ENCODE measurements at places on chromosomes 11 and 22. TPM values are rescaled to one million over a fixed set of nuclear protein-coding genes. Genes with fewer than 3 reads are reported as not detected.

CCDC90B gene
- 21.2 TPM for total RNA-seq

CLMP gene
- 18.1 TPM for total RNA-seq

TOLLIP gene
- total RNA-seq, result 103 TPM

C2CD3 gene
- total RNA-seq, result 41.3 TPM

SLN gene
- not detected for total RNA-seq

RRM1 gene
- 145 TPM for total RNA-seq

BCO2 gene
- total RNA-seq, result 3.0 TPM

PHLDB1 gene
- total RNA-seq, result 48.7 TPM

SAA4 gene
- not detected for total RNA-seq

PTH gene
- not detected for total RNA-seq

BLID gene
- total RNA-seq, result not detected

SLC22A25 gene
- not detected for total RNA-seq

TMEM132A gene
- total RNA-seq, result 9.6 TPM

RAB39A gene
- 0.34 TPM for total RNA-seq

DTX4 gene
- total RNA-seq, result 8.7 TPM

- no peak for DNase-seq
These were observed 18.6 kb upstream of the FGF3 start for GRCh38 chr11:69837791-69838190.

- DNase-seq, result no peak
These were observed 23.4 kb downstream of the TPBGL start for GRCh38 chr11:75263944-75264349.

DNA sequence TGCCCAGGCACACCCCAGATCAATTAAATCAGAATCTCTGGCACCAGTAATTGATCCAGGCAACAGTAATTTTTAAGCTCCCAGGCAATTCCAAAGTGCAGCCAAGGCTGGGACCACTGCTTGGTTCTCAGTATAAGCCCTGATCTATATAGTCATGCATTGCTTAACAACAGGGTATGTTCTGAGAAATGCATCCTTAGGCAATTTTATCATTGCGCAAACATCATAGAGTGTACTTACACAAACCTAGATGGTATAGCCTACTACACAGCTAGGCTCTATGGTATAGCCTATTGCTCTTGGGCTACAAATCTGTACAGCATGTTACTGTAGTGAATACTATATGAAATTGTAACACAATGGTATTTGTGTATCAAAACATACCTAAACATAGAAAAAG lies 651 bp upstream of the C11orf42 start:
- no peak for DNase-seq

DNA sequence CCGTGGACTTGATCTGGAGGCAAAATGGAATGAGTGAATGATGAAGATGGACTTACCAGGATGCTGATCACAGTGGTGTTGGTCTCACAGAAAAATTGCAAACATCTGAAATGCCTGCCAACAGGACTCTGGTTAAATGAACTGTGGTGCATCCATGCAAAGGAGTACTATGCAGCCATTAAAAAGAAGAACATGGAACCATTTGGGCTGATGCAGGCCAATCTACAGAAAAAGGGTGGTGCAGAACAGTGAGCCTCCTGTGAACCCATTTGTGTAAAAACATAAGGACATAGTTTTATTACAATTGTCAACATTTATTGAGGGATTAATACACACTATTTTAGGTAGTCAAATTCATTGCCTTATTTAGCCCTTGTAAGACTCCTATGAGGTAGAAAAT lies 111.9 kb downstream of the MN1 start:
- no peak for DNase-seq

DNA sequence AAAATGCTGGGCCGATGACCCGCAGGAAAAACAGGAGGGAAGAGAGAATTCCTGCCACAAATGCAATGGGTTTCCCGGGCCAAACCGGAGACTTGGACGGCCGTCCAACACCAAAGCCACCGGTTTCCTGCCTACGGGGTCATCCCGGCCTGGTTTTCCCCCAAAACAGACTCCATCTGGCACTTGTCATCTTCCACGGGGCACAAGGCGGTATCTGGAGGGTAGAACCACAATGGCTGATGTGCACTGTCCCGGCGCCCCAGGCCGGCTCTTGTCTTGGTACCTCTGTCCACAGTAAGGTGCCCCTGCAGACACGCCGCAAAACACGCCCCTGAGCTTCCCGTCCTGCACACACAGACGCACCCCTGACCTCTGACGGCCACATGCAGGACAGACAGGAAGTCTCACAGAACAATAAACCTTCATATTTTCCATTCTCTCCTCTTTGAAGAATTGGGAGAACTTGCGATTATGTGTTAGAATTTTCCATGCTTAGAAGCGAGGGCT lies 20.1 kb downstream of the CELSR1 start:
- peak; percentile 63 for DNase-seq

DNA sequence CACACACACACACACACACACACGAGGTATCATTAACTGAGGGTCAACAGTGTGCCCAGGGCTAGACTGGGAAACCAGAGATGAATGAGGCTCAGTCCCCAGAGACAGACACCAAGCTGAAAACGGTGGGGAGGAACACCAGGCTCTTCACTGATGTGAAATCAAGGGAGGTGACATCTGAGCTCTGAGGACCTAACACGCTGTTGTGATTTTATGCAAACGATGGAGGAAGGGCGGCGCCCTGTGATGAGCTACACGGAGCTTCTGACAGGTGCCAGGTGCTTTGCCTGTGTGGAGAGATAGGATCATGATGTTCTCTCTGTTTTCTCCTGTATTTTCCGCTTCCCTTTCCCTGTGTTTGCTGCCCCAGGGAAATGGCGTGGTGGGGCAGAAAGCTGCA lies 6.5 kb upstream of the CYB5R3 start:
- no peak for DNase-seq

DNA sequence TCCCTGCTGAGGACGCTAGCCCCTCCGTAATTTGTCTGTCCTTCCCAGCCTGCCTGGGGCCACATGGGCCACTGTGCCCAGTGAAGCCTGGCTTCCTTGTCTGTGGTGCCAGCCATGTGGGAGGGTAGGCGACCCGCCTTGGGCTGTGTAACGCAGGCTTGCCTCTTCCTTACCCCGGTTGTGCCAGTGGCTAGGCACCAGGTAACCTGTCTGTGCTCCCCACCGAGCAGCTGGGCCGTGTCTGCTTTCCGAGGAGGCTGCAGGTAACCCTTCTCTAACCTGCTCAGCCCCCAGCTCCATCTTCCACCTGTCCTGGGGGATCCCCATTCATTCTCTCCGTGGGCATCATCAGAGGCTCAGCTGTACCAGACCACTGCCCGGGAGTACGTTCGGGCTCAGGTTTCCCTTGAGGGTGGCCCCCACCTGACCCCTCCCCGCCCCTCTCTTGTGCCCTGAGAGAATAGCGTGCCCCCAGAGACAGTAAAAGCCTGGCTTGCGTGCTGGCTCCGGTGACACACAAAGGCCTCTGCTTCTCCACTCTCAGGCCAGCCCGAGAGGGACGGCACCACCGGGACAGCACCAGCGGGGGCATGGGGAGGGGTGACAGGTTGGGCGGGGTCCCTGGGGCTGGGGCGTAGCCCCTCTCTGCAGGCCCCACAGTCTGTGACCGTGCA lies 79.1 kb downstream of the CDKN1C start:
- peak; percentile 76 for DNase-seq

GRCh38 chr11:79940165-79940564 lies 499.3 kb upstream of the TENM4 start:
- DNase-seq, result no peak

GRCh38 chr11:10979529-10979928 lies 121.7 kb upstream of the ZBED5 start:
- no peak for DNase-seq

DNA sequence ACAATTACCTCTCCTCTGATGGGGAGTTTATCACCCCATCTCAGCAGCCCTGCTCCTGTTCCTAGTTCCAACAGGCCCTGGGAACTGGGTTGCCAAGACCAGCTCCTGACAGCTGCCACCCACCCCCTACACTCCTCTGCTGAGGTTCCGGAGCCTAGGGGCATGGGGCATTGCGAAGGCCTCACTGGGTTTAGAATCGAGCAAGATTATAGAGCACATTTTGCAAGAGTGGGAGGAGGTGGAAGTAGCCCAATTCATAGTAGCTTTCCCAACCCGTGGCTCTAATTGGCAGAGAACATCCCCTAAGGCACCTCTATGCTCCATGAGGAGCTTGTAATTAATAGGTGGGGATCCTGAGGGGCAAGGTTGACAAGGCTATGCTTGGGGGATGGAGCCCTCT lies 23.0 kb downstream of the MYEOV start:
- DNase-seq, result no peak

GRCh38 chr11:27696961-27697360 lies 3.3 kb downstream of the BDNF start:
- no peak for DNase-seq

DNA sequence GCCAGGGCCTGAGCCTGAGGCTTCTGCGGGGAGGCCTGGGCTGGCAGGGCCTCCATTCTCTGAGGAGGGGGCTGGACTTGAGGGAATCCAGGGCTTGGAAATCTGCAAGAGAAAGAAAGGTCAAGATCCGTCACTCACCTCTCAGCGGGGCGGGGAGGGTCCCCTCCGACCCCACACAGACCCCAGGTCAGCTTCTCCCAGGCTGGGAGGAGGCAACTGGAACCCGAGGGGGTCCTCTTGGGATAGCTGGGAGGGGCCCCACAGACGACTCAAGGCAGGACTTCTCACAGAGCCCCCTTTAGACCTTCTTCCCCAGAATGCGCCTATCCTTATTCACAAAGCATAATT lies 11.0 kb downstream of the TNKS1BP1 start:
- no peak for DNase-seq

DNA sequence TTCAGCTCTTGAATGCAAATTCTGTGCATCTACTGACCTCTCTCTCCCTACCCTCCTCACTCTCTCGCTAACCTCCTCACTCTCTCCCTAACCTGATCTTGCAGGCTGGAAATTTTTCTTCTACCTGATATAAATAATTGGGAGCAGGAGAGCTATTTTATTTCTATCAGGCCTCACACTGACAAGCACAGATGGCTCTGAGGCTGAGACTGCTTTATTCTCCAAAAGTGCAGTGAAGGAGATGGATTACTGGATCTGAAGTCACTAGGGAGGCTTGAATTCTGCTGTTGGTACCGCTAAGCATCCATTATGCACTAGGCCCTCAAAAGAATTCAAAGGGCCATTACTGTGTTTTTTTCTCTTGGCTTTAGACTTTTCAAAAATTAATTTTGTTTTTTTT lies 19.4 kb upstream of the LDHA start:
- DNase-seq, result no peak

GRCh38 chr11:43567396-43567975 lies 113.1 kb upstream of the HSD17B12 start:
- DNase-seq, result no peak

DNA sequence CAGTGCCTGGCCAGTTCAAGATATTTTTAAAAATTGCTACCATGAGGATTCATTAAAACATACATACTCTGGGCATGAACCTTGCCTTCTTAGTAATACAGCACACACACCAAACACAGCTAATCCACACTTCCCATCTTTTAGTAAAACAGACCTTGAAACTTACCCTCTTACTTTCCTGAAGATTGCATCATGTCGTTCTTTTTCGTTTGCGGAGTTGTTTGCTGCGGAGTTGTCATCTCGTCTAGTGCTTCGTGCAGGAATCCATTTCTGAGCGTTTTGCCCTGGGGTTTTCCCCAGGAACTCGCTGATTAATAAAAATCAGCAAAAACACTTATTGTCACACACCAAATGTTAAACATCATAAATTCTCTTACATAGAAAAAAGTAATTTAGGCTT lies 3.0 kb downstream of the EIF4G2 start:
- no peak for DNase-seq

- no peak for DNase-seq
These were observed 3.7 kb upstream of the CLDN5 start for GRCh38 chr22:19527861-19528417.

- no peak for DNase-seq
These were observed 223.4 kb downstream of the FAM76B start for GRCh38 chr11:95566211-95566610.

GRCh38 chr11:20715931-20716330 lies 46.5 kb downstream of the NELL1 start:
- DNase-seq, result no peak

GRCh38 chr22:28230671-28231070 lies 311.6 kb upstream of the PITPNB start:
- no peak for DNase-seq

DNA sequence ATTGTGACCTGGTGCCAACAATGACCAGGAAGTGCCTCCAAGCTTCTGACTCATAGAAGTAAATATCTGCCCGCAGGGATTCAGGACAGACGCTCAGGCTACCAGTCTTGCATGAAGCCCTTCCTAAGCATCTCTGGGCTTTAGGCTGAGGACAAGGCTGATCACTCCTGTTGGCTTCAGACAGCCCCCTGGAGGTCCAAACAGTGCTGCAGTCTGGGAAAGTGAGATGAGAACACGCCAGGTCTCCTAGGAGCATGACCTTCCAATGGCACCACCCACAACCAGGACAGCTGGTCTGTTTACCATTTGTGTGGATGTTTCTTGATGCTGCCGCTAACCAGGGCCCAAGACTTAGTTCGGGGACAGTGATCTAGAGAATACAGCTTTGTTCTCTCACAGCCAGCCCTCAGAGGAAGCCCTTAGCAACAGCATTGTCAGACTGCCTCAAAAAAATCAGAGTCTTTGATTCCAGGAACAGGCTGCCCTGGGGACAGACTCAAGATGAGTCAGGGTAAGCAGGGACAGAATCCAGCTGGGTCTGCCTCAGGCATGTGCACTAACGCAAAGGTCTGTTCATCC lies 111.2 kb downstream of the ZNF280B start:
- DNase-seq, result no peak

- no peak for DNase-seq
These were observed 41.4 kb upstream of the SYN3 start for GRCh38 chr22:33099593-33099992.

- DNase-seq, result no peak
These were observed 14.4 kb upstream of the PAMR1 start for GRCh38 chr11:35539781-35540281.

DNA sequence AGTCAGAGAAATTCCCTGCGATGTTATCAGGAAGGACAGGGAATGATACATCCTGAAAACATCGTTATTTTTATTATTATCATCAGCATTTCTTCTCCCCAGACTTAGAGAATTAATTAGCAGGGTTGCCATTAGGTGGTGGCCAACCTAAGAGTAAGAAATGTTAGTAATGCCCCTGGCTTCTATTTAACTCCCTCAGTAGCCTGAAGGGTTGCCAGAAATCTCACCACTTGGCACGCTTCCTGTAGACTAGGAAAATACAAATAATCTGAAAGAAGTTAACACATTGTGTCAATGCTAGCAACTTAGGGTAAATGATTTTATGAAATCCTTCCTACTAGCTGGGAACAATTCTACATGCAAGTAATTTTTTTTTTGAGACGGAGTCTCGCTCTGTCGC lies 45.5 kb downstream of the ENDOD1 start:
- no peak for DNase-seq

GRCh38 chr11:111258046-111258445 lies 12.5 kb downstream of the POU2AF2 start:
- DNase-seq, result no peak

GRCh38 chr11:121460941-121461514 lies 8.3 kb upstream of the SORL1-AS1 start:
- DNase-seq, result no peak

- no peak for DNase-seq
These were observed 88.9 kb downstream of the RASSF10 start for GRCh38 chr11:13098063-13098462.
